ENCODE measurements at places on chromosomes 16 and 17. TPM values are rescaled to one million over a fixed set of nuclear protein-coding genes. Genes with fewer than 3 reads are reported as not detected.

The TNFSF12 gene
- 4.5 TPM for total RNA-seq

The SCNN1B gene
- 3.7 TPM for total RNA-seq

The KRTAP1-5 gene
- total RNA-seq, result 14.1 TPM

The ABCA10 gene
- 28.8 TPM for total RNA-seq

The CCDC102A gene
- 8.0 TPM for total RNA-seq

The LITAFD gene
- total RNA-seq, result not detected

The GRAP gene
- total RNA-seq, result 2.2 TPM

The C17orf100 gene
- total RNA-seq, result 0.89 TPM

The NEURL4 gene
- total RNA-seq, result 14.2 TPM

The HOXB7 gene
- total RNA-seq, result 2.7 TPM

The HID1 gene
- total RNA-seq, result 4.0 TPM

The SEPTIN12 gene
- not detected for total RNA-seq

The MED13 gene
- total RNA-seq, result 75.1 TPM

The CLEC18C gene
- total RNA-seq, result not detected

The HIC1 gene
- total RNA-seq, result 13.5 TPM

The ABHD15 gene
- 7.0 TPM for total RNA-seq

The SKAP1 gene
- 0.89 TPM for total RNA-seq

The PDILT gene
- not detected for total RNA-seq

The SDR42E2 gene
- total RNA-seq, result not detected

The MAF gene
- total RNA-seq, result 31.6 TPM

The CCL2 gene
- total RNA-seq, result 25.5 TPM

The UTP18 gene
- total RNA-seq, result 38.5 TPM

The SLC35G6 gene
- total RNA-seq, result not detected
